ENCODE measurements at places on chromosomes 12 and 14.
A peak's percentile ranks its signal among the peaks of the same experiment; 100 is the strongest.

- no peak for DNase-seq
These were observed 362.6 kb upstream of the CLEC14A start for GRCh38 chr14:38618514-38618913.

DNA sequence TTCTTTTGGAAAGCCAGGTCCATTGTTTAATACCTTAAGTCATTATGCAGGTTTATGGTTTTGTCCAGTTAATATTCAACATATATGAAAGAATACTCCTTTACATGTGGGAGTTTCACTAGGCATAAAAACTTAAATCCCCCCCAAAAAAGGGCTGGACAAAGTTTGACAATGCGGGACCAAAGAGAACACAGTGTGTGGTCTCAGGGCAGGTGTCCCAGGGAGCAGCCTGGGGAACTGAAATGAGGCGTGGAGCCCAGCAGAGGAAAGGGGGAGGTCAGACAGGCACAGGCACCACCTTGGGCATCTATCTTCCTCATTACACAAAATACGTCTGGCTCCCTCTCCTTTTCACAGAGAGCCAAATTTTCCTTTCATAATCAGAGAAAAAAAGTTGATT lies 22.5 kb downstream of the PKP2 start:
- DNase-seq = no peak

DNA sequence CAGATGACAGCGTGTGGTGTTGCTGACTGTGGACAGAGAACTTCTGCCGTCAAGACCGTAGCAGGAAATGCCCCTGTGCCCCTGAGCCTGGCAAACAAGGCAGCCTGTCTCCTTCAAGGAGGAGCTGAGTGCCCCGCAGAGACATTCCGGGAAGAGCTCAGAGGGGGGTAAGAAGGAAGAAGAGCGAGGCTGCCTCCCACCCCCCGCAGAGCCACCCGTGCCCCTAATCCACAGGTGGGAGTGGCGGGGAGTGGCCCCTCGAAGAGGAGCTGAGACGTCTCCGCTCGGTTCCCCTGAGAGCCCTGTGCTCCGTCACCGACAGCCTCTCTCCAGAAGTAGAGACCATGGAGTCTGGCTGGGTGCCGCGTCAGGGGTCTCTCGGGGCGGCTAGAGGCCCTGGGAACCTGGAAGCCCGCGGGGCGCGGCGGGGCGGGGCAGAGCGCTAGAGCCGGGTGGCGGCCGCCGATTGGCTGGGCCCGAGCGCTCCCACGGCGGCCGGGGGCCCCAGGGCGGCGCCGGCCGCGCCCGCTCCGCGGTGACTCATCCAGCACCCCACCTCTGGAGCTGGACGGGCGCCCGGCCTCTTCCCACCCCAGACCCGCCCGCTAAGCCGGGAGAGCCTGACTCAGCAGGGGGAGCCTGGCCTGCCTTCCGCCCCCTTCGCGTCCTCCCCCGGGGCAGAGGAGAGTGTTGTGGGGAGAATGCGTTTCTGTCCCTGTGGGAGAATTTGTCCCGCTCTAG lies 25.2 kb upstream of the KRT78 start:
- no peak for DNase-seq

DNA sequence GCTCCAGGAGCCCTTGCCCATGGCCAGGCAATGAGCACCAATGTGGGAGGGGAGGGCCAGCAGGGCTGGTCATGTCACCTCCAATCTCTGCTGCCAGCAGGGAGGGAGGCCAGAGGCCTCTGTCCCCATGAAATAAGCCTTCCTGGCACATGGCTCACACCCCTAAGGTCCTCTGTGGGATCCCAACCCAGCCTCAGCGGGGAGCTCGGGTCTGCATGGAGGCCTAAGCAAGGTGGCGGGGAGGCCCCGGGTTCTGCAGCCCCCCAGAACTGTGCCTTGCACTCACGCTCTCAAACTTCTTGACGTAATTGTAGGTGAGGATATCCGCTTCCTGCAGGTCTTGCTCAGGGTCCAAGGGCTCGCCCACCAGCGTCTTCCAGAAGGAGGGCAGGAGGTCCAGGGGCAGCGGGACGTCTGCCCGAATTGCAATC lies 41.7 kb downstream of the TRAFD1 start:
- DNase-seq = no peak

GRCh38 chr12:113052326-113052725 lies 4.2 kb upstream of the DTX1 start:
- no peak for DNase-seq

DNA sequence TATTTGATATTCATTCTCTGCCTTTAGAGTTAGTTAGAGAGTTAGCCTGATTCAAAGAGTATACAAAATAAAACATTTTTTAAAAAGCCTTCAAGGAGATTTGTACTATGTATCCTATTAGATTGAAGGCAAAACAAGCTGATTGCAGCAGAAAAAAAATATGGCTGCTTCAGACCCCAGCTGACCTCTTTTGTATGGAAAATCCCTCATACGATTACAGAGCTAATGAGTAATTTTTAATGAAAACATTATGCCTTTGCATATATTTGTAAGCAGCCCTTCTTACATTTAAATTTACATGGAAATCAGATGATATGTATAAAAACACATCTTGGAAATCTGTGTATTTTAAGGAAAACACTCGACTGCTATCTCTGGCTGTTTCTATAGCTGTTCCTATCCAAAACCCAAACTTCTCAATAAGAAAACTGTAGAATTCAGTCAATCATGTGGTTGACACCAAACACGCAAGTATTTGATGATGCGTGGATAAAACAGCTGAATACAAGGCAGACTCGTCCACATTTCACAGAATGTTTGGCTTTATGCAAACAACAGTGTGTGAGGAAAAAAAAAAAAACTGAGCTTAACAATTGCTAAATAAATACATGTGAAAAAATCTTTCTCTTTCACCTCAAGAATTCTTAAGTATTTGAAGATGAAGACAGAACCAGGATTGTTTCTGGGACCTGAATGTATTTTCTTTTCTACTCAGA lies 275.3 kb downstream of the EGLN3 start:
- no peak for DNase-seq

- DNase-seq = no peak
These were observed 530 bp downstream of the APAF1 start for GRCh38 chr12:98645572-98646067.

DNA sequence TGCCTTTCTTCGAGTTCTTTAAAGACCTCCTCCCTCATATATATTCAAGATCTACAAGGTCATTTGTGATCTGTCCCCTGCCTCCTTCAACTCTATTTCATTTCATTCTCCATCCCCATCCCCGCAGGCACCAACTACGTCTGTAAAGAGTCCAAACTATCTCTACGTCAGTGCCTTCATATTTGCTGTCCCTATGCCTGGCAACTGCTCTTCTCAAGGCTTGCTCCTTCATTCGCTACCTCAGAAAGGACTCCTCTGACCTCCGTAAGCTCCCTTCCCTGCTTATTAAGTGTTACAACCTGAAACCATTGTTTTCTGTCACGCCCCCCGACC lies 650 bp downstream of the LLPH start:
- DNase-seq = no peak

DNA sequence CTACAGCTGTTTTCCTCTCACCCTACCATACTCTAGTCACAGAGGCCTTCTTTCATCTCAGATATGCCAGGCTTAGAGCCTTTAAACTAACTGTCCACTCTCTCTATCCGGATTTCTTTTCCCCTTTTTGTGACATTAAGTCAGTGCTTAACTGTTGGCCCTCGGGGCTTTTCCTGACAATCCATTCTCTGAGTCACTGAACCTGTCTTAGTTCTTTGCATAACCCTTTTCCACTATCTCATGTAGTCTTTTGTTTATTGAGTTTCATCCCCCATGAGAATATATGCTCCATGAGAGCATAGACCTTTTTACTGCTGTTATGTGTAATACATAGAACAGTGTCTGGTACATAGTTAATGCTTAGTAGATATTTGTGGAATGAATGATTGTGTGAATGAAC lies 68.7 kb downstream of the PLEKHA5 start:
- no peak for DNase-seq

GRCh38 chr12:47835006-47835830 lies 15.5 kb upstream of the HDAC7 start:
- no peak for DNase-seq

GRCh38 chr14:68759017-68759560 lies 33.8 kb downstream of the ZFP36L1 start:
- no peak for DNase-seq

- DNase-seq = no peak
These were observed 19.4 kb downstream of the SERPINA1 start for GRCh38 chr14:94368956-94369355.

DNA sequence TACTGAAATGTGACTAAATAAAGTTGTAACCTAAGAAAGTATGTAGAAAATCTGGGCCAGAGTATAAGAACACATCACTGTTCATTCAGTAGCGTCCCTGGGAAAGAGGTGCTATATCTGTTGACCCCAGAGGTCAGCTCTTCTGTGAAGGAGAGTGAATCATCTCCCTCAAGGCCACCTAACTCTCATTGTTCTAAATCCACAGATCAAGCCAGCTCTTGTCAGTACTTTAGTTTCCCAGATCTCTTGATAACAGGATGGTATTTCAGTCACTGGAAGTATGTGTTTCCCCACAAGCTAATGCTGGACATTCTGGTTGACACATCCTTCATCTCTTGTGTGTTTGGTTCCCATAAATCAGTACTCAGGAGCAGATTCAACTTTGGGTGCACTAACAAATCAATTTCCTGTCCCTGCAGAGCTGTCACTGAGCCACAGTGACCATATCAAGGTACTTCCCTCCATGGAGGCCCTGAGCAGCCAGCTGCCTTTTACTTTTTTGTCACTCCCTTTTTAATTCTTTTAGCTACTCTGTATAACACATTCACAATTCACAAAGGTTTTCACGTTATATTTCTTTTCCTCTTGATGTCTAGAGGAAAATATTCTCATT lies 7.8 kb downstream of the KRT1 start:
- no peak for DNase-seq

- DNase-seq = no peak
These were observed 5.5 kb downstream of the ASIC1 start for GRCh38 chr12:50062728-50063460.

GRCh38 chr12:1839464-1839863 lies 19.1 kb downstream of the LRTM2 start:
- no peak for DNase-seq

- DNase-seq = no peak
These were observed 42.1 kb upstream of the CTDSP2 start for GRCh38 chr12:57888409-57889157.

- peak; percentile 16 for DNase-seq
These were observed 29.9 kb upstream of the TC2N start for GRCh38 chr14:91897106-91897701.

- no peak for DNase-seq
These were observed 349.0 kb downstream of the GLT1D1 start for GRCh38 chr12:129202109-129202814.

- DNase-seq = no peak
These were observed 15.9 kb downstream of the FBRSL1 start for GRCh38 chr12:132505852-132506219.

GRCh38 chr12:4241592-4241991 lies 32.0 kb upstream of the CCND2 start:
- no peak for DNase-seq

GRCh38 chr12:103205906-103206305 lies 248.4 kb downstream of the ASCL1 start:
- DNase-seq = no peak

DNA sequence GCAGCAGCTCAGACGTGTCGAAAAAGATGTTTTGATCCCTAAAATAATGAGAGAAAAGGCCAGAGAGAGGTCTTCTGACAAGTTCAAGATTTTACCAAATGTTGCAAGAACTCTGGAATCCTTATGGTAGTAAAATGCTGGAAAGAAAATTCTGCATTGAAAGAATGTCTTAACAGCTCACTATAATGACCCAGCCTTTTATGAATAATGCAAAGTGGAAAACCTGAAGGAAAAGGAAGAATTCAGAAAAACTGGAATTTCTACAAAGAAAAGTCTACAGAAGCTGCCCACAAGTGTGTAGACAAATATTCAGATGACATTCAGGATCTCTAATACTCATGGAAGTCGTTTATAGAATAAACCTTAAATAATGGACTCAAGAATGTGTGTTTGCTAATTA lies 1.8 kb upstream of the CCDC88C start:
- no peak for DNase-seq
